Activated T-helper 1 cell treated with anti-CD3 and anti-CD28 coated beads, Interleukin-12 subunit alpha, Interleukin-12 subunit beta, Interleukin-2, Interleukin-4 antibody, amounts not matched to agents 30 ng/mL and 10 ng/mL and 1 ng/mL, durations not matched to agents 14 hours and 24 hours and 36 hours (primary cell): ENCODE measurements at places on chromosomes 7 and 10. TPM values are rescaled to one million over a fixed set of nuclear protein-coding genes. Genes with fewer than 3 reads are reported as not detected.

SUMF2 gene
- total RNA-seq: 157 and 166 TPM in 2 replicates

VPS37D gene
- total RNA-seq: 0.18 and 0.34 TPM in 2 replicates

FAM25A gene
- not detected in 2 replicates for total RNA-seq

CALHM1 gene
- total RNA-seq: not detected in 2 replicates

DKK1 gene
- total RNA-seq: not detected in 2 replicates

MLXIPL gene
- not detected in 2 replicates for total RNA-seq
